ENCODE measurements at places on chromosomes 4 and X. TPM values are rescaled to one million over a fixed set of nuclear protein-coding genes. Genes with fewer than 3 reads are reported as not detected.

DNA sequence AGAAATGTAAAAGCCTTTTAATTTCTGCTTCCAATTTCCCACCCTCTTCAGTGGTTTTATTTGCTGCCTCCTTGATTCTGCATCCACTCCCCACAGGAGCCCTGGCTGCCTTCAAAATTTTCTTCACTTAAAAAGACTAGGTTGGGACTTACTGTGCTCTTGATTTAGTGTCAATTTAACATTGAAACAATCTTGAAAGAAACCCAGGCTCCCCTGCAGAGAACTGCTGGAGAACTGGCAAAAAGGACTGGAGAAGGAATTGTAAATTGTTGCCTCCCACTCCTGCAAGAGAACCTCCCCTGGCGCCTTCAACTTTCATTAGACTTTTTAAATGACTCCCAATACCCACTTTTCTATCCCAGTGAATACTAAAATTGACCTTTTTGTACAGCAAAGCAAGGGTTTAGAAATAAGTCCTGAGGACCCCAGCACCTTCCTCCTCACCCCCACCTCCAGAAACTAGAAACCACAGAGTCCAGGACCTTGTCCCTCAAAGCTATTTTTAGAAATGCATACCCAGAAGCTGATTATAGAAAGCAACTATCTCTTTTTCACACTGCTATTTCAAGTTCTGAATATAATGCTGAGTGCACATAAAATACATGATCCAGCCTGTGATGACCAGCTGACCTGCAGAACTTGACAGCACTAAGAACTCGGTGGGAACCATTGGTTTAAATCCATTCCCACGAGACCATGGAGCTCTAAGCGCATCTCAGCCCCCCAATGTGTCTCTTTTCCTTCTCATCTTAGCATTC, 155.5 kb downstream of the INPP4B start:
- H3K27ac ChIP-seq, result no peak overlapping the region
- peaks cover 1% of the 10 kb centered on the region for H3K27me3 ChIP-seq
- H3K4me1 ChIP-seq, result no peaks in the 10 kb centered on the region

DNA sequence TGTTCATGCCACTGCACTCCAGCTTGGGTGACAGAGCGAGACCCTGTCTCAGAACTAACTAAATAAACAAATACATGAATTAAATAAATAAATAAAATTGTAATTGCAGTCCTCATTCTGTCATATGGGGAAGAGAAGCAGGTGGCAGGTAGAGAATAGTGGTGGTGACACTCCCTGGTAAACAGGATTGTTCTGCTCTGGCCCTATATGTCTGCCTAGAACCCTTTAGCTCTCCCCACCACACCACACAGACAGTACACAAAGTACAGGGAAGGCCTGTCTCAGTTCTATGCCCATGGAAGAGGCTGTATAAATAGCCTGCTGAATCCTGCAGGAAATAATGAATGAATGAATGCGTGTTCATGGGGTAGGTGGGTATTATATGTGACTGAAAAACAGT, 117.7 kb downstream of the CEP135 start:
- no peaks in the 10 kb centered on the region for H3K27me3 ChIP-seq
- H3K36me3 ChIP-seq, result no peaks in the 10 kb centered on the region
- no peaks in the 10 kb centered on the region for H3K4me1 ChIP-seq
- DNase-seq, result no peak
- no peak overlapping the region for H3K27ac ChIP-seq

Gene MXRA5
- not detected for polyA plus RNA-seq

Gene ARR3
- not detected for polyA plus RNA-seq

Gene INTS6L
- polyA plus RNA-seq, result 5.7 TPM

Measured in immature natural killer cell (primary cell).